ENCODE measurements at places on chromosomes 11 and 22.

DNA sequence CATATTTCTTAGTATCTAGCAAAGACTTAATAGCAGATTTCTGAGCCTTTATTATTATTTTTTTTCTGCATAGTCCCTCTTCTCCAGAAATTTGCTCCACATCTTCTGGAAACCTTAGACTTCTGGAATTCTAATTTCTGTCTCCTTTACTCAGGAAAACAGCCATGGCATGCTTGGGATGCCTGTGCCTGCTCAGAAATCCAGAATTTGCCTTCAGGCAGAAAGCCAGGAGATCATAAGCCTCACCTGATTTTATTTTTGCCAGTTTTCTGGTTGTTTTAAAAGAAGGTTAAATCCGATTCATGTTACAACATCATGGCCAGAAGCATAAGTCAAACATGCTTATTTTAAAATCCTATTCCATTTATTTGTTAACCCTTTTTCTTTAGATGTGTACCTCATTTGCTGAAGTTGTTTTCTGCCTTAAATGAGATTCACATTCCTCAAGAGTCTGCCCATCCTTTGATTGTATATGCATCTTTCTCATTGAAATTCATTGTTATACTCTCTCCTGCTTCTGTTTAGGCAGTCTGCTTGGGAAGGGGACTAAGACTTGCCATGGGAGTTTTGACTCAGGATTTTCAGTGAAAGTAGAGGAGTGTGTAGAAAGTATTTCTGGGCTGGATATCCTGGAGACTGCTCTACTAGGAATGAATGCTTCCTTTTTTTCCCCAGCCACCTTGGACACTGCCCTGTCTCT, 37.1 kb downstream of the SIK2 start:
- DNase-seq, result no peak

- no peak for DNase-seq
Measured at GRCh38 chr11:2301631-2302305, at the start of the genes C11orf21 and TSPAN32. Gene C11orf21, minus strand, starts transcription at chr11:2301918. Its CDS starts 110 bp downstream, at chr11:2301808. Gene TSPAN32, plus strand, starts transcription at chr11:2302013. Its CDS starts 137 bp downstream, at chr11:2302150.

DNA sequence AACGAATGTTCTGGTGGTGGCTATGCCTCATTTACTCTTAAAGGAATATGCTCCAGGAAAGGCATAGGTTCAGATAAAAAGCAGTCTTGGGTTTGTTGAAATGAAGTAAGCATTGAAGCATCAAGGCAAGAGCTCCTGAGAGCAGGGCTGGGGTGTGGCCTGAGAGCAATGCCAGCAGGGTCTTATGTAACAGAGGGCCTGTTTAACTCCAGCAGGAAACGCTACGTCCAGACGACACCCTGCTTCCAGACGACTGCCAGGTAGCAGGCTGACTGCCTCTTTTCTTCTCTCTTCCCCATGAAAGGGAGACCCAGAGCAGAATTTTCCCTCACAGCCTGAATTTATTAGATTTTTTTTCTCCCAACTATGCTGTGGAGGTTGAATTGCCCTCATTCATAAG, 127.2 kb upstream of the SLC5A12 start:
- no peak for DNase-seq

DNA sequence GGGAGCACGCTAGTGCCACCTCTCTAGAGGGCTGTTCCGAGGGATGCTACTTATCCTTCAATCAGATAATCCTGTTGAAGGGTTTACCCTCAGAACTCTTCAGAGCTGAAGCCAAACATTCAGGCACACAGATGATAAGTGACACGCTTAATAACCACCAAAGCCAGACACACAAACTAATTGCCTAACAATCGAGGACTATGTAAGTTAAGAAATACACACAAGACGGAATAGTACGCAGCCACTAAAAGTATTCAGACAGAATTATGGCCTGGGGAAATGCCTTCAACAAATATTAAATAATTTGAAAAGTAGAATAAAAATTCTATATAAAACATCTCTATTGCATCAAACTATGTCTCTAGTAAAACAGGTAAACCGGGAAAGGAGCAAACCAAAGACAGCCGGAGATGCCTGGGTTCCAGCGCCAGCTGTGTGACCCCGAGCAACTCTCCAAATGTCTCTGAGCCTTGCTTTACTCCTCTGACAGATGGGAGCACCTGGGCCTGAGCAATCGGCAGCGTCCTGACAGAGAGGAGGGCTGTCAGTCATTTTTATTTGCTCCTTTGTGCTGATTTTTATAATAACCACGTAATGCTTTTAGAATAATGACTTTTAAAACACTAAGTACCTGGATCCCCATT, 11.3 kb downstream of the LRFN4 start:
- DNase-seq, result no peak

DNA sequence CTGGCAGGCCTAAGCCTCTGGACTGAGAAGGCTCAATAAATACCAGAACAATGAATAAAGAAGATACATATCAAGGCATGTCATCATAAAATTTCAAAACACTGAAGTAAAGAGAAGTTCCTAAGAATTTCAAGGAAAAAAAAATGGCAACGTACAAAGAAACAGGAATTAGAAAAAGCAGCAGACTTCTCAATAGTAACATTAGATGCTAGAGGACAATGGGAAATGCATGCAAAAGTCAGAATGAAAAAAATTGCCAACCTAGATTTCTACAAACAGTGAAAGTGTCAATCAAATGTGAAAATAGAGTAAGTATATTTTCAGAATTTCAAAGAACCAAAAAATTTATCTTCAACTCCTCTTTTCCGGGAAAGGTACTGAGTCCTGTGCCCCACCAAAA, 125.0 kb downstream of the KCNC1 start:
- no peak for DNase-seq

DNA sequence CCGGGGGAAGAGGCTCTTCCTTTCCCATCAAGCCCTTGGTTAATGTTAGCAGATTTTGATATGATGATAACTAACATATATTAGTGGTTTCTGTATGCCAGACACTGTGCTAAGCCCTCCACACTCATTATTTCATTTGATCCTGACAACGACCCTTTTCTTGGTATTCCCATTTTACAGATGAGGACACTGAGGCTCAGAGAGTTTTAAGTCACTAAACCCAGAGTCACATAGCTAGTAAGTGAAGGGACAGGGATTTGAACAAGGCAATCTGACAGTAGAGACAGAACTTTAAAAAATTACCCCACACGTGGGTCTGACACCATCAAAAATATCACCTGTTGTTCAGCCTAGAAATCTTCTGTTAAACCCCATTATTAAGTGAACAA, 22.4 kb downstream of the POU2AF1 start:
- DNase-seq, result no peak

DNA sequence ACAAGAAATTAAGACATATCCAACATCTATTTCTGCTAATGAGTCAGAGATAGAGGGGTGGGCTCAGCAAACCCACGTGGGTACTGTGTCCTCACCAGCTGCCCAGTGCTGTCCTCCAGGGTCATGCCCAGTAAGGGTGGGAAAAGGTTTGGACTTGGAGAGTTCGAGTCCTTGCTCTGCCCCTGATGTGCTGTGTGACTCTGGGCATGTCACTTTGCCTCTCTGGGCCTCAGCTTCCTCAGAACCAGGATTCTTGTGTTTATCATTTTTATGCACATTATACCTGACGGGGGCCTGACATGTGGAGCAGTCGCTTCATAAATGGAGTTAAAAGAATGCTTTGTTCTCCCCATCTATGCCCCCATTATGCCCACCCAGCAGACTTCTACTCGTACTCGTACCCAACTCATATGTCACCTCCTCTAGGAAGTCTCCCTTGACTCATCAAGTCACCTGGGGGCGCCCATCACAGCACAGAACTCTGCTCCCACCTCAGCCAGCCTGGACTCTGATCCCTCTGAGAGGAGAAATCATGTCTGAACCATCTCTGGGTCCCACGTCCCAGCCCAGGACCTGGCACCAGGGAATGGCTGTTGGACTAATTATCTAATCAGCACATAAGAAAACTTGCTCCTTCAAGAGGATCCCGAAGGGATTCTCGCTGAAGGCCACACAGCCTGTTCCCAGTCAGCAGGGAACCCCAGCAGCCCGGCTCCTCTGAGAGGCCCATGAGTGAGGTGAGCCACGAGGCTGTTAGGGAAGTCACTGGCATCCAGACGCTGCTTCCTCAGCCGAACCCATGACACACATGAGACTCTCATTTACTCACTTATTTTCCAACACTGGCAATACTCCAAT, 38.7 kb upstream of the TSKU start:
- peak; percentile 80 for DNase-seq

DNA sequence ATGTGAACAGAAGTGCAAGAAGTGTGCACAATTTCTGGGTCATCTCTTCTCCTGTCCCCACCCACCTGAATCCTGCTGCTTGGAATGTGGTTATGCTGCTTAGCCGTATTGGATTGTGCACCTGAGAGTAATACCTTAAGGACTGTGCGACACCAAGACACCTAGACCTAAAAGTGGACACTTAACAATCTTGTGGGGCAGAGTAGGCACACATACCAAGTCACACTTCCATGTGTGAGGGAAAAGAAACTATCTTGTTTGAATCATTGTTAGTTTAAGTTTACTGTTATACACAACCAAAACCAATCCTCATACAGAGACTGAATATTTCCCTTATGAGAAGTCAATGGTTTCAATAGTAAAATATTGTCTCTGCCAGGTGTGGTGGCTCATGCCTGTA, 93.7 kb downstream of the CCDC83 start:
- no peak for DNase-seq

- no peak for DNase-seq
Measured at GRCh38 chr11:14625586-14626205, 17.9 kb upstream of the PDE3B start.

DNA sequence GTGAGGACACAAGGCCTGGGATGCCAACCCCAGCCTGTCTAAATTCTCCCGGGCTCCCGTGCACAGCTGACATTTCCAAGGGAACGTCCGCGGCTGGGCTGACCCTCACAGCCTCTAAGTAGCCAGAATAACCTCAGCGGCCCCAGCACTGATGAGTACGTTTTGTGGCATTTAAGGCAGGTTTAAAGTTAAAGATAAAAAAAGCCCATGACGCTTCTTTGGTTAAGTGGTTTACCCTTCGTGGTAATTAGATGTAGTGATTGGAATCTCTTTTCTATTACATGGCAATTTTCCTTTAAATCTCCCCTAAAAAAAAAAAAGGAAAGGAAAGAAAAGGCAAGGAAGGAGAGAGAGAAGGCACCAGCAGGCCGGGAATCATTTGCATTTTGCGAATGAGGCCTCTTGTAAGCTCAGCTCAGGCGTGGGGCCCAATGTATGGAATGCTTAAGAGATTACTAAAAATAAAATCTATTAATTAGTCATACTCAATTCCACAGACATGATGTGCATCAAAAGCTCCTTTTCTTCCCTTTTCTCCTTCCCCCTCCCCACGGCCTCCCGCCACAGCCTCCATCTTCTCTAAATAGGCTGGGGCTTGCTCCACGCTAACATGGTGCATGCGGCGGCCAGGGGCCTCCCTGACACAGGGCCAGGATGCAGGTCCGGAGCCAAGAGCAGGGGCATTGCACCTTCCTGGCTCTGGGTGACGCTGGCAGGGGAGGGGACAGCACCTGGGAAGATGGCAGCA, 44.1 kb downstream of the MACROD1 start:
- no peak for DNase-seq

DNA sequence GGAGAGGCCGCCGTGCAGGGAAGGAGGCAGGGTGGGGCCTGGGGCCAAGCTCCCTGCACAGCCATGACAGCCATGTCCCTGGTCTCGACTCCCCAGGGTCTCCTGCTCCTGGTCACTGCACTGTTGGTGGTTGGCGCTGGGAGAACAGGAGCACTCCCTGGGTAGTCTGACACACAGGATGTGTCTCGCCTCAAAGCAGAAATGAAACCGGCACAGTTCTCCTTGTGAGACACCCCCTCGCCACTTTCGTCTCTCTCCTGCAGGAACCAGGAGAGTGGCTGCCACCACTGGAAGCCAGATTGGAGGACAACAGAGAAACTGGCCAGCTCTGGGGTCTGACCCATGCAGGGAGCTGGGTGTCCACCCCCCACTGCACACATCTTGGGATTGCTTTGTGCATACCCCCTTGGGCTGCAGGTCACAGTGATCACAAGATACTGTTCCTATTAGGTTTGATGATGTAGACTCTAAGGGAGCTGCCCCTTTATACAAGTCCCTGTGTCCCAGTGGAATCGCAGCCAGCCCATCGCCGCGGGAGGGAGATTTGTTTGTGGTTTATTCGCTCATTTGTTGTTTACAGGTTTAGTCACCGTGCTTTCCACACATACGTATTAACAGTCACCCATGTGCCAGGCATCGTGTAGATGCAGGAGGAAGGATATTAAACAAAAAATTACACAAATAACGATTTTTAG, 27.0 kb upstream of the YWHAH start:
- no peak for DNase-seq

- DNase-seq, result peak; percentile 30
Measured at GRCh38 chr22:17866621-17867020, 92.4 kb upstream of the BID start.

DNA sequence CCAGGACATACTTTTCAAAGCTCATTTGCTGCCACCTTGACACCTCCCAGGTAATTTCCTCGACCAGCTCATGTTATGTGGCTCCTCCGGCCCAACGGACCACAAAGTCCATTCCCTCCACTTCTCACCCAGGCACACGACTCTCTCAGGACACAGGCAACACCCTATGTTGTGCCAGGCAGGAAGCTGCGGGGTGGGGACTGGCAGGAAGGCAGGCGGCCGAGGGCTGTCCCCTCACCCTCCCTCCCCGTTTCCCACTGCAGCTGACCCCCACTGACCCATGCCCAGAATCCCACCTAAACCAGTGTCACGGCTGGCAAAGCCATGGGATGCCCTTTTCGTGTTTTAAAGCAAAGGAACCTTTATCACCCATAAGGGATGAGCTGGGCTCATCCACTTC, 20.8 kb downstream of the CELSR1 start:
- DNase-seq, result no peak

GRCh38 chr22:29397791-29398190, 9.4 kb upstream of the AP1B1 start:
- DNase-seq, result no peak

DNA sequence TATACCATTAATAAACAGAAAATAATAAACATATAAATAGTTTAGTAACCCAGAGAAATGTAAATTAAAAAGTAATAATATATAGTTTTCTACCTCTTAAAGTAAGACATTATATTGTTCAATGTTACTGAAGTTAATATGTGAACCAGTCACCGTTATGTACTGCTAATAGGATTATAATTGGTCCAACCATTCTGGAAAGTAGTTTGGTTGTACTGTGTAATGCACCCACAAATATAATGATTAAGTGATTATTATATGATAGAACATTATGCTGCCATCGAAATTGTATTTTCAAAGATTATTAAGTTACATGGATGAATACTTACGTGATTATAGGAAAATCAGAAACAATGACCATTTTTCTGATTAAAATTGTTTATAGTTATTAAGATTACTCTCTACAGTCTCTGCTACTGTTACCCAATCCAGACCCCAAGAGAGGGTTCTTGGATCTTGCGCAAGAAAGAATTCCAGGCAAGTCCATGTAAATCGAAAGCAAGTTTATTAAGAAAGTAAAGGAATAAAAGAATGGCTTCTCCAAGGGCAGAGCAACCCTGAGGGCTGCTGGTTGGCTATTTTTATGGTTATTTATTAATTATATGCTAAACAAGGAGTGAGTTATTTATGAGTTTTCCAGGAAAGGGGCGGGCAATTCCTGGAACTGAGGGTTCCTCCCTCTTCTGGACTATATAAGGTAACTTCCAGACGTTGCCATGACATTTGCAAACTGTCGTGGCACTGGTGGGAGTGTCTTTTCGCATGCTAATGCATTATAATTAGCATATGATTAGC, 50.1 kb downstream of the ACER3 start:
- no peak for DNase-seq

Data from SK-MEL-5 (cell line).